ENCODE measurements at places on chromosomes 6 and 20. TPM values are rescaled to one million over a fixed set of nuclear protein-coding genes. Genes with fewer than 3 reads are reported as not detected.

GRCh38 chr6:21752054-21752811, 158.7 kb downstream of the SOX4 start:
- no peak for DNase-seq

GRCh38 chr6:127053032-127053874, 65.2 kb upstream of the RSPO3 start:
- no peak for DNase-seq

GRCh38 chr6:45558858-45559257, 181.1 kb upstream of the SUPT3H start:
- no peak for DNase-seq

PROKR2 gene
- not detected for total RNA-seq

Data from stomach (tissue), 19 donors.